ENCODE measurements at places on chromosomes 3 and 15.
A peak's percentile ranks its signal among the peaks of the same experiment; 100 is the strongest.

DNA sequence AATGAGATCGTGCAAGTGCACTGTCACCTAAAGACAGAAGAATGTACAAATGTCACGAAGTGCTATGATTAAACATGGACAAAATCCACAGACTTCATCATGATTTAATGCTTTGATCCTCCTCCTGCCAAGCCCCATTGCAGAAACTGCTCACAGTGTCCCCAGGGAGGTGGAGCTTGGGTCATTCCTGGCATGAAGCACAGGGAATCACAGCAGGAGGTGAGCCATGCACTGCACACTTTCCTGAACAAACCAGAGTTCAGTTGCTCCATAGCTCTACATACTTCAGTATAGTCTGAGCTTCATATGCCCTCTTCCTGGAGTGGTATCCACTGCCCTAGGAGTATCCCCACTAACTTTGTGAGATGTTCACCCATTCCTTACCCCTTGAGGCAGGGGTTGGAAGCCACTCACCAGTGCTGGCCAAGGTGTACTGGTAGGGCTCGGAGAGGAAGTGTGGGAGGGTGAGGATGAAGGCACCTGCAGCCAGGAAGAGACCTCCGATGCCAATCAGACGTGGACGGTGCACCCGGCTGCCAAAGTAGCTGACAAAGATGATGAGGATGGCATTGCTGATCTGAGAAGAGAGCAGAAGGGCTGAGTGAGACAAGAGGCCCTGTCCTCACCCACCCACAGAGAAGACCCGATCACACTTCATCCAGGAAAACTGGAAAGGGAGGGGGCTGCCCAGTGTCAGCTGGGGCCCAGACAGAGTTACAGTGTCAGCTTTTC lies 56.3 kb downstream of the SLCO2A1 start:
- DNase-seq, result no peak

GRCh38 chr3:119531151-119531550 lies 28.3 kb downstream of the CD80 start:
- no peak for DNase-seq

DNA sequence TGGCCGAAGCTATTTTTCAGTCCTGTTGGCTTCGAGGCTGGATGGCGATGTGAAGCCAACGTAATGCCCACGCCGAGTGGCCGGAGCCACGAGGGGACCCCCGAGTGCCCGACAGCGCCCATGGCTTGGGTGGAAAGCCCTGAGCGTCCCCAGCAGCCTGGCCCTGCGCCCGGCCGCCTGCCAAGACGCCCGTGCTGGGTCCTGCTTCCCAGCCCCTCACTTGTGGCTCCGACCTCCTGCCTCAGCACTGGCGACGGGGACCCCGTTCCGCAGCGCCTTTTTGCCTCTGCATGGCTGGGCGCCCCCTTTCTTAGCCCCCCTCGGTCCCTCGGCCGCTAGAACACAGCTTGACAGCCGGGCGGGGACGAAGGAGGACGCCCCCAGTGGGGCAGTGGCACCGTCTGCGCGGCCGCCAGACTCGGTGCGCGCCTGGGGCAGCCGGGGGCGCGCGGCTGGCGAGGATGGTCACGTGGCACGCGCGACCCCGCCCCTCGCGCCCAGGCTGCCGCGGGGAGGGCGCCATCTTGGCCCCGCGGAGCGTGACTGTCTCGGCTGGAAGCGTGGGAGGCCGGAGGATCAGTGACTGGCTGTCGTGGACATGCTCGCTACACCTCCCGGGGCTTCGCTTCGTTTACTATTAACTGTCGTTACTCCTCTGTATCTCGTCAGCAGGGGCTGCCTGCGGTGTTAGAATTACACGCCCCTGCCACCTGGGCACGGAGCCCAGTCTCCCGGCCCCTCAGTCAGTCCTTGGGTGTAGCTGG lies 626 bp upstream of the GPR176 start:
- peak; percentile 83 for DNase-seq

GRCh38 chr3:108940568-108941263 lies 13.0 kb downstream of the GUCA1C start:
- DNase-seq, result no peak

GRCh38 chr3:172132159-172132586 lies 92.8 kb downstream of the FNDC3B start:
- no peak for DNase-seq

- no peak for DNase-seq
Measured at GRCh38 chr3:126211569-126211968, 31.2 kb upstream of the ALDH1L1 start.

- no peak for DNase-seq
Measured at GRCh38 chr15:90418627-90419026, 30.6 kb downstream of the IQGAP1 start.

DNA sequence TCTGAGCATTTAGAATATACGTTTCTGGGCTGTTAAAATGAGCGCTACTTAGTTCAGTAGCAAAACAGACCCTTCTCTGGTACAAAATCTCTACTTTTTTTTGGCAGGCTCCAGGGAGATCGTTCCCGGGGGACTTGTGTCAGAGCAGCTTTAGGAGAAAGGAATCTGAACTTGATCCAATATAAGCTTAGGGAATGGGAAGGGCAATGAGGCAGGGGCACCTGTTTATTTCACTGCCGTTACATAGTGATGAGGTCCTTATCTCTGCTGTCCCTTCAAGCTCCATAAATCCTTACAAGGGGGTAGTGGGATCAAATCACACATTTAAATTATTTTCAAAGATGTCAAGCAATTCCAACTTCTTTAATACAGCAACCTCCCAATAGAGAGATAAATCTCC lies 128.7 kb upstream of the BNIP2 start:
- DNase-seq, result no peak

GRCh38 chr15:33344530-33344929 lies 33.8 kb downstream of the RYR3 start:
- DNase-seq, result no peak

GRCh38 chr3:177610686-177611633 lies 413.7 kb upstream of the TBL1XR1 start:
- no peak for DNase-seq

- no peak for DNase-seq
Measured at GRCh38 chr3:197268294-197268693, 30.1 kb downstream of the DLG1 start.

GRCh38 chr3:117117188-117117936 lies 407.8 kb downstream of the TUSC7 start:
- DNase-seq, result no peak

GRCh38 chr3:70527026-70527425 lies 214.6 kb upstream of the MDFIC2 start:
- DNase-seq, result no peak

DNA sequence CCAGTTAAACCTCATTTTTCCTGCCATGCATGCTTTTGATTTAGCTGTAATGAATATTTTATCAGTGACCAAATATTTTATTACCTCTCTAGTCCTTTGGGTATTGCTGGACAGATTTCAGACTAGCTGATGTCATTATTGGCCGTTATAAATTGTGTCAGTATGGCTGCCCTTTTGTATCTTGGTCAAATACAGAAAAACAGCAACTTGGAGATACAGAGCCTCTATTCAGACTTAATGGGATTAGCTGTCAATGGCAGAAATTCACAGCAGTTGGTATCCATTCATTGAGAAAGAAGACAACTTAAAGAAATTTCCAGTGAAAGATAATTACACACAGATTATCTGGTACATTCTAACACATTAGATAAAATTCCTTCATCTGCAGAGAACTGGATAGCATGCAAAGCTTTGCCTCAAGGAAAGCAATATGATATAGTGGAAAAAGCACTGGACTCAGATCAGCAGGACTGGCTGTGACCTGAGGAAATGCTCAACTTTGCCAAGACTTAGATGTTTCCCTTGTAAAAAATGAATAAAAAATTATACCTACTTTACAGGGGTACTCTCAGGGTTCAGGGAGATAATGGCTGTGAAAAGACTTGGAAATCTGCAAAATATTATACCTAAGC lies 20.8 kb downstream of the COL6A6 start:
- no peak for DNase-seq

- no peak for DNase-seq
Measured at GRCh38 chr15:69390575-69390974, 23.6 kb upstream of the KIF23 start.

DNA sequence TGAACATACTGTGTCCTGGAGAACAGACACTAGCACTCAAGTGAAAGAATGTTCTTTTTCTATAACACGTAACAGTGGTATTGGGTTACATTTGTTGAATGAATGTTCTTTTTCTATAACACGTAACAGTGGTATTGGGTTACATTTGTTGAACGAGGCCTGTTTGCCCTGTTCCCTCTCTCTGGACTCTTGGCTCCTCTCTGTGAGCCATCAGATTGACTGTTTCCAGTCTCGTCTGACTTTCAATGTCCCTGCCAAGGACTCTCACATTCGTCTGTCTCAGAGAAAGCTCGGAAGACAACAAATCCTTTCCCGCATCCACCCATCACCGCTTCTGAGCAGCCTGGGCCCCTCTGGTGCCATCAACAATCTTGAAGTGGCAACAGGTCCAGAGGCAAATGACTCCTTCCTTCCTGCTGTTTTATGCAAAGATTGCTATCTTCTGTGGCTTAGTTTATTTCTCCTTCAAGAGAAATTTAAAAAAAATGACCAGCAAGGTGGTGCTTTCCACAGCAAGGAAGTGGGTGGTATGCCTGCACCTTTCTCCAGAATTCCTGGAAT lies 8.0 kb downstream of the TMEM45A start:
- no peak for DNase-seq

GRCh38 chr3:62209101-62209500 lies 164.2 kb downstream of the FEZF2 start:
- no peak for DNase-seq

DNA sequence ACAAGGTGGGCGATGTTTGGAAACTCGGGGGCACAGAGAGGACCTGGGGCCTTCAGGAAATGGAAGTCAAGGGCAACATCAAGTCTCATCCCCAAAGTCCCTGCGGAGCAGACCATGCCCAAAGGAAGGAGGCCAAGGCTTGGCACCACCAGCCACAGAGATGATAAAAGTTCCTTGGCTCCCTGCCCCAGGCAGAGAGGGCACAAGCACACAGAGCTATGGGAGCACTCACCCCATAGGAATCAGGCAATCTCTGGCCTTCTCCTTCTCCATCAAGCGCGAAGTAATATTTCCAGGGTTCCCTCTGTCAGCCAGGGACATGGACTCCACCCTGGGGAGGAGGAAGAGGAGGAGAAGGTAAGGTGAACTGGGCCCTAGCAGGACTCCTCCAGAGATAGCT lies 7.9 kb downstream of the ACAA1 start:
- DNase-seq, result no peak

DNA sequence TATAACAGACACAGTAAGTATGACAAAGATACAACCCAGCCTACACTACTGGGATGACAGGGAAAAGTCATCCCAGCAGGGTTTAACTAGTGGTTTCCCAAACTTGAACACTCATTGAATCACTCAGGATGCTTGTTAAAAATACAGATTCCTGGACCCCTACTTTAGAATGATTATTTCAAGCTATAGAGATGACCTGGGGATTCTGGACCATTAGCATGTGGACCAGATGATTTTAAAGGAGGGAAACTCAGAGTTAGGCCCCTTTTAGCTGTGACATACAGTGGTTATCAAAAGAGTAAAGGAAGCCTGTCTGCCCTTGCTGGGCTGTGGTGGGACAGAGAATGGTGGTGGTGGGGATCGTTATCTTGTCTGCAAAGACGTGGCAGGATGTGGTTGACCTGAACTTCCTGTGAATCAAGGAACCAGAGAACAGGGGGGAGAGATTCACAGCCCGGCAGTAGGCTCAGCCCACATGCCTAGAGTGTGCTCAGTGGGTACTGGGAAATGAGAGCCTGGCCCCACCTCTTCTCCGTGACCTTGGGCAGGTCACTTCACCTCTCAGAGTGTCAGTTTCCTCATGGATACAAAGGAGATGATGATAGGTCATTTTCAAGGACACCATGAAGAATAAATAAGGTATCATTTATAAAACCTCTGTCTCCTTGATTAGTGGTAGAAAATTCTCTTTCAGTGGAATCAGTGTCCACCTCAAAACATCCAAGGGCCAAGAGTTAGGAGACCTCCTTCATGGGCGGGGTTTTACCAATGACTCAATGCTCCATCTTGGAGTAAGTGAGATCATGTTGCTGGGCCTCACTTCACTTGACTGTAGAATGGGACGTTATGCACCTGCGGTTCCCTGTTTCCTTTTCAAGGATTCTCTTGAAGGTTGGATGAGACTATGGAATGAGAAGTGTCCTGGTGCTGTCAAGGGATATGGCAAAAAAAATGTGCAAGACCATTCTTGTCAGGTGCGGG lies 306.5 kb downstream of the RPLP1 start:
- DNase-seq, result peak; percentile 32

GRCh38 chr3:45355351-45355750 lies 33.0 kb upstream of the LARS2 start:
- no peak for DNase-seq

DNA sequence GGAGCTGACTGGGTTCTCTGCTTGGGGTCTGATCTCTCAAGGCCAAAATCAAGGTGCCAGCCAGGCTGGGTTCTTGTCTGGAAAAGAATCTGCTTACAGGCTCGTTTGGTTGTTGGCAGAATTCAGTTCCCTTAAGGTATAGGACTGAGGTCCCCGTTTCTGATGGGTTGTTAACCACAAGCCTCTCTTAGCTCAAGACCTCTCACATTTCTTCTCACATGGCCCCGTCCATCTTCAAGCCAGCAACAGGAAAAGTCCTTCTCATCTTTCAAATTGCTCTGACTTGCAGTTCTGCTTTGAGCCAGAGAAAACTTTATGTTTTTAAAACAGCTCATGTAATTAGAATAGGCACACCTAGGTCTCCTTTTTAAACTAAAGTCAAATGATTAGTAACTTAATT lies 20.4 kb downstream of the UACA start:
- DNase-seq, result no peak

GRCh38 chr15:77066971-77067690 lies 3.8 kb downstream of the TSPAN3 start:
- DNase-seq, result no peak

DNA sequence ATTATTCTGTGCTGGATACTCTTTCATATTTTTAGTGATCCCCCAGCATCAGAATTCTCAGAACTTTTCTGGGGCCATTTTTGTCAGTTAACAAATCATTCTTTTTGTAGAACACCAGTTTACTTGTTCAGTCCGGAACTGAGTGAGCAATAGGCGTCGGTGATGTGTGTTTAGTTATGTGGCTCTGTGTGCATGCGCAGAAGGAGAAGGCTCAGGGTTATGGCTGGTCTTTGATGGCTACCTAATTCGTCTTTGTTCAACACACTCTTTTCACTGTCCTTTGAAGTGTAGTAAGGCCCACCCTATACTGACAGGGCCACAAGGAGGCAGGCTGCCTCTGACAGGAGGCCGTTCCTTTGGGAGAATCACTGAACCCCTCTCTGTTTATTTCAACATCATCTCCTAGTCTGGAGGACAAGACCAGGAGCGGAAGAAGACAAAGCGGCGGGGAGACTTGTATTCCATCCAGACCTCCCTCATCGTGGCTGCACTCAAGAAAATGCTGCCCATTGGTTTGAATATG lies 158.2 kb upstream of the CHRM5 start:
- no peak for DNase-seq

DNA sequence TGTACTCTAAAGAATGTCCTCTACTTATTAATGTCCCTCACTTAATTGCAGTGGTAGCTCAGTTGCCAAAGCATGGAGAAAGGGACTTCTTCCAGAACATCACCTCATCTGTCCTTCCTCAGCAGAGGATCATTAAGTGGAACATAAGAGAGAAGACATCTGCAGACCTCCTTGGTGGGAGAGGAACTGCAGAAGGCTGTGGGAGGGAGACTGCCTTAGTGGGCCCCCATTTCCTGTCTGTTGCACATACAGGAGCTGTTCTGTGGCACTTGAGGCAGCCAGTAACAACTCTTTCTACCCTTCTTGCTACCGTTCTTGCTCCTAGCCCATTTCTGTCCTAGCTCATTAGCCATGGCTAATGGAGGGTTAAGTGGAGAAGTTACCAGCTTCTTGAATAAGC lies 33.6 kb downstream of the HPS3 start:
- DNase-seq, result no peak

- no peak for DNase-seq
Measured at GRCh38 chr15:56886363-56886931, 32.0 kb upstream of the TCF12 start.

GRCh38 chr15:58217460-58217859 lies 79.3 kb downstream of the AQP9 start:
- DNase-seq, result no peak
